Central memory CD4-positive, alpha-beta T cell (primary cell): ENCODE measurements at places on chromosomes 13 and 19.

DNA sequence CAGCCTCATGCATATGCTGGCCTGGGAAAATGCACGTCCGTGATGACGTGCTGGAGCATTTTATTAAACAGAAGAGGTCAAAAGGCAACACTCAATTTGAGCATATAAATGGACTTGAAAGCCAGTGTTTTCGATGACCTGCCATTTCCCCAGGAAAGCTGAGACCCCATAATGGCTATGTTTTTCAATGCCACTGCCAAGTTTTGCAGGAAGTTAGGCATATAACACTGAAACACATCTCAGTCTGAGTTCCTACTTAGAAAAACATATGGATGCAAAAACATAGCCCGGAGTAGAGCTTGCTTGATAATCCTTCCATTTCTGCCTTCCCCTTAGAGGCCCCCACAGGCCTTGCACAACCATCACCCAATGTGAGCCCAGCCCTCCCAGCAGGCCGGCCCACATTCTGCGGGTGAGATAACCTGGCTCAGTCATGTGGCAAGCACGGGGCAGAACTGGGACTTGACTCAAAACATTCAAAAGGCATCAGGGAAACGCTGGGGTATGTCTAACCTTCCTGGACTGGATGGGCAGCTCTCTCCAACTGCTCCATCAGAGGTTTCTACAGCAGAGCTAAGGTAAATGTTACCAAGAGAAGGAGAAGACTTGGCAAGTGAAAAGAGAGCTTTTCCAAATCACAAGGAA is 24.9 kb downstream of the EPS15L1 start:
- DNase-seq: no peak

- no peak for DNase-seq
These were observed 18.0 kb downstream of the CLASRP start for GRCh38 chr19:45056831-45057230.

GRCh38 chr19:32902448-32902847 is 32.9 kb upstream of the SLC7A9 start:
- no peak for DNase-seq

DNA sequence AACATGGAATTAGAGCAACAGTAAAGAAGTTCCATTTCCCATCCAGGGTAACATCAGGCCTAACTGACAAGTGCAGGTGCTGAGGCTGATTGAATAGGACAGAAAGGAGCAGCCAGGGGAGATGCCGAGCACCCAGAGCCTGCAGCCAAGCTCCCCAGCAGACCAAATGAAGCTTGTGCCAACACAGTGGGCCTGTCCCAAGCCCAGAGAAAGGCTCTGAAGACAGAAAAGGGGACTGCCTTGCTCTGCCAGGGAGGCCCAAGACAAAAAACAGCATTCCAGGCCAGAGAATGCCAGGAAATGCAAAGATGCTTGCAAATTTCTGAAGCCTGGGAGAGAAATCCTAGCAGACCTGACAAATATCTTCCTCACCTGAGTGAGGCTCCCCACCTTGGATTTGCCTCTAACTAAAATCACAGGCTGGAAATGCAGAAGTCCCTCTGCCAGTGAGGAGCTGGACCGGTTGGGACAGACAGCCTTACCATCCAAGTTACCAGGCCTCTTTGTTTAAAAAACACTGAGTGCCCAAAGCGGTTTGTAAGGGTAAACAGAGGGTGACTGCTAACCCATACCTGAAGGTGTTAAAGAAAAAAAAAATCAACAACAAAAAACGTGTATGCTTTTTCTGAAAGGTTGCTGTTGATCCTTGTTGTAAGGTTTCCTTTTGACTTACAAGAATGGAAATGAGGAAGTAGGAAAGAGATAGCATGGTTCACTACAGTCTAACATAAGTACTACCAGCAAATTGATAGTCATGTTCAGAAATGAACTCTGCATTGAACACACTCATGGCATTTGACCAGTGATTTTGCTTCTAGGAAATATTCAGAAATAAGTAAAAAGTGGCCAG is 11.8 kb upstream of the HMGB1 start:
- DNase-seq: no peak

DNA sequence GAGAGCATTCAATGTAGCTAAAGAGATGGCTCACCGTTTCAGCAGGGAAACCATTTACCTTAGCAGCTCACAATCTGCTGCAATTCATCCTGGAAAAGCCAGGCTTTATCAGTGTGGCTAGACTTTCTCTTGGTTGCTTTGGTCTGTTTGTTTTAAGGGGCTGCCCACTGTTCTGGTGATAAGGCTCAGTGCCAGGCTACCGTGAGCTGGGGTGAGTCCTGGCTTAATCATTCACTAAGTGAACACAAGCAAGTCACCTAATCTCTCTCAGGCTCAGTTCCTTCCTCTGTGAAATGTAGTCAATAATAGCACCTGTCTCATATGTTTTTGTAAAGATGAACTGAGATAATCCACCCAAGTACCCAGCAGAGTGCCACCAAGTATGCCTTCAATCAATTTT is 229.0 kb downstream of the TEX29 start:
- no peak for DNase-seq

GRCh38 chr19:55540619-55541018 is 3.7 kb upstream of the SBK2 start:
- no peak for DNase-seq
